Iris pigment epithelial cell (primary cell): ENCODE measurements at places on chromosomes 6 and 20.

GRCh38 chr6:132931313-132931712, 116.9 kb downstream of the RPS12 start:
- DNase-seq: no peak

- peak; percentile 60 for DNase-seq
These were observed 30.9 kb upstream of the XRN2 start for GRCh38 chr20:21272279-21272678.

DNA sequence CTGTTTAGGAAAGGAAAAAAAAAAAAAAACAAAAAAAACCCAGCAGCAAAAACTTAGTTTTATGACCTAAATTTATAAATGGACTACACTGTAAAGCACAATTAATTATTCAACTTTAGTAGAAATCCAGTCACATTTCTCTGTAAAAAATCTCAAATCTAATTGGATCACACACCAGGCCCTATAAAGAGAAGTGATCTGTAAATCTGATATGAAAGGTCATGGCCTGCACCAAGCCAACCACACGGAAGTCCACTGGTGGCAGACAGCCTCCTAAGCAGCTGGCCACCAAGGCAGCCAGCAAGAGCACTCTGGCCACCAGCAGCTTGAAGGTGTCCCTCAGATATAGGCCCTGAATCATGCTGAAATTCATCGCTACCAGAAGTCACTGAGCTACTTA, 131.6 kb downstream of the HFE start:
- no peak for DNase-seq

DNA sequence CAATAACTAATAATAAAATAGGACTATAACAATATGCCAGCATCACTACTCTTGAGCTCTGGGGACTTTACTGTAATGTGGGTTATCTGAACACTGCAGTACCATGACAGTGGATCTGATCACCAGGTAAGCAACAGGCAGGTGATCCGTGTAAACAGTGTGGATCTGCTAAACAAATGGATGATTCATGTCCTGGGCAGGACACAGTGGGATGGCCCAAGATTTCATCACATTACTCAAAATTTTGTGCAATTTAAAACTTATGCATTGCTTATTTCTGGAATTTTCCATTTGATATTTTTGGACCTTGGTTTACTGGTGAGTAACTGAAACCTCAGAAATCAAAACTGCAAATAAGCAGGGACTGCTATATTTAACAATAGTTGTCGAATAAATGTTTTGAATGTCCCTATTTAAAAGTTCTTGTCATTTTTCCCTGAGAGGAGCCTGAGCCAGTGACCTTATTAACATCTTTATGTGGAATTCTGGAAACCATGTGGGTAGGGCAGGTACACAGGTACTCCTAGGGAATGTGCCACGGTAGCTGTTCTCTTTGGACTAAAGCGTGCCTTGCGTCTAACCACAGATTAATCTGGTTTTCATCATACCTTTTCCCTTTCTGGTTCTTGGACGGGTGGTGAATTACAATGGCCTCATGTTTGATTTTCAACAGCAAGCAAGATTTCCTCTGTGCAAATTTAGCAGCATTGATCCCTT, 214.5 kb upstream of the SASH1 start:
- DNase-seq: peak; percentile 55

GRCh38 chr6:54654381-54654780, 192.2 kb upstream of the FAM83B start:
- DNase-seq: no peak

- DNase-seq: peak; percentile 4
These were observed 115.5 kb downstream of the SOD2 start for GRCh38 chr6:159577564-159577963.

DNA sequence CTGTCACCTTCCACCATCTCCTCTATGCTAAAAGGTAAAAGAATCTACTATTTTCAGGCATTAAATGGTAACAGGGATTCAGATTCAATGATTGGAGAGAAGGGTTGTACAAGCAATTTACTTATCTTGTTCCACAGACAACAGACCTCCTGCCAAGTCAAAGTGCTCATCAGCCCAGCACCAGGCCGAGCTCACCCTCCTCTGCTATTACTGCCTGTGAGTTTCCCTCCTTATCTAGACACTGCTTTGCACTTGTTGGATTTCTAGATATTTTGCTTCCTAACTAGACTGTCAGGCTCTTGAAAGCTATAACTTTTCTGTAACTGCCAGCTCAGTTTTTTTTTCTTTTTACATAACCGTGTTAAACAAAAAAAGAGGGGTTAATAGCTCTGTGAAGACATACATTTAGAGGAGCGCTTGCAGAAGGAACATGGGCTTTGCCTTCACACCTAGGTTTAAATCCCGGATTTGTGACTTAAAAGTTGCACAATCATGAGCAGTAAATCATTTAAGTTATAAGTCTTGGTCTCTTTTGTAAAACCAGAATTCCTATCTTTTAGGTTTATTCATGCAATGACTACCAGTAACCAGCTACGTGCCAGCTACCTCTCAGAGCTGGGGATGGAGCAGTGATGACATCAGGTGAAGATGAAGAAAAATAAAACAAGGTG, 1.1 kb upstream of the FAM162B start:
- DNase-seq: no peak

DNA sequence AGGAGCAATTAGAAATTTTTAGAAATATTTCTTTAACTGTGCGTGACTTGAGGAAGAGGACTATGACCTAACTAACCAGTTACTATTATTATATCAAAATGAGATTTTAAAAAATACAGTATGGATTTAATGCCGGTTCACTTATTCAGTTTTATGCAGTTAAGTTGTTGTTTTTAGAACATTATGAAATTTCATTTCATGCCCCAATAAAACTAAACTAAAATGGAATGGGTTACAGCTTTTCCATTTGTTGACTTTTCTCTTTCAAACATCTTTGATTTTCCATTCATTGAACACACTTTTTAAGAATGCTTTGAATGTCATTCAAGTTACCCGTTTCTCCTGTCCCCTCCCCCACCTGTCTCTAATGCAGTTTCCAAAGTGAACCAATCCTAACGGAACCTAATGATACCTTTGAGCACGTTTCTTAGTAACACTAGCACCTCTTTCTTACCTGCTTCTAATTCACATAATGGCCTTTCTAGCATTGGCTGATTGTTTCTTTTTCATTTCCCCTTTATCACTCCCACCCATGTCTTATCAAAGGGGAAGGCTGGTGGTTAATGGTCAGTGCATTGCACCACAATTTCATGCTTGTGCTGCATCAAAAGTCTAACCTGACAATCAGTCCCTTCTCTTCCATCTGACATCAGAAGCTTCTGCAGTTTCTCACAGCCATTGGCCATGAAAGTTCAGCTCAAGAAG, 262.2 kb upstream of the TAB2 start:
- DNase-seq: no peak

DNA sequence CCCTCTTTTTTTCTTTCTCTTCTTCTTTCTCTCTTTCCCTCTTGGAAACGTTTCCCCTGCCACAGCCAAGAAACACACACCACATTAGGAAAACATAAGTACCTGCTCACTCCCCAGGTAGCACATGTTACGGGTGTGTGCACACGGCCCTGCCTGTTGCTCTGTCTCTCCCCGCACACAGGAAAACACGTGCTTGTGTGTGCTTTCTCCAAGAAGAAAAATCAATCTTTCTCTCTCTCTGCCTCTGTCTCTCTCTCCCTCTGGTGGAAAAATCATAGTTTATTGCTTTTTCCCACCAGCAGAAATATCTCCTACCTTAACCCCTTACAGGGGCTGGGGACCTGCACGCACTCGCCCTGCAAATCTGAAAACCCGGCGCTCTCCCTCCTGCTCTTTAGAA, 102.3 kb downstream of the EDN3 start:
- DNase-seq: no peak

GRCh38 chr6:136749359-136749997, 42.8 kb downstream of the MAP3K5 start:
- DNase-seq: no peak

GRCh38 chr6:129844118-129844891, 16.8 kb downstream of the TMEM244 start:
- peak; percentile 86 for DNase-seq

- peak; percentile 97 for DNase-seq
These were observed 65.4 kb upstream of the FBXL4 start for GRCh38 chr6:99013145-99013544.

DNA sequence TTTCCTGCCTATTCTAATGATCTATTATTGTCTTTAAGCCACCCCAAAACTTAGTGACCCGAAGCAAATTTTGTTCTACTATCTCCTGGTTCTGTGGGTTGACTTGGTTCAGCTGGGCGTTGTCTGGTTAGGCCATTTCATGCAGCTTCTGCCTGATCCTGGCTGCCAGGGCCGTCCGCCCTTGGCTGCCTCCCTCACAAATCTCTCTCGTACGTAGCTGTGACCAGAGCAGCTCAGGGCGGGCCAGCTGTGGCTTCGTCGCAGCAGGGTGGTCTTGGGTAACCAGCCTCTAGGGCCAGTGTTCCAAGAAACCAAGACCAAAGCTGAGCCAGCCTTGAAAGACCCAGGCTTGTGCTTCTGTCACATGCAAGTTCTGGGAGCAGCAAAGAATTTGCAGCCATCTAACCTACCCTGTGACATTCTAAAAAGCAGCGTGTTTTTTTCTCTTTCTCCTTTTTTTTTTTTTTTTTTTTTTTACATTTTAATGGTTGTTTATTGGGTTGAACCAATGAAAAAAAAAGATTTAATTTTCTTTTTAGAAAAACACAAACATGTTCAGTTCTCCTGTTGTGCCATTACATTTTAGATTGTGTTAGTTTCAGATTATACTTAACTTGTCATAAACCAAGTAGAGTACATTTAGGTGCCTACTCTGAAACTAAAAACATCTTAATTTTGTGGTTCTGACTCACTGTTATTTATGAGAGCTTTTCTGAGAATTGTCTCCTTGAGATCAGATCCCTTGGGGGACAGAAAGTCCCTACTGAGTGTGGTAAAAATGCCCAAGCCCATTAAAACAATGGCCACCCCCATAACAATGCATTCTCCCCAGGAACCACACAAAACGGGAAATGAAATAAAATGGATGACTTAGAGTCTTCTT, 83.9 kb downstream of the ZDHHC14 start:
- no peak for DNase-seq

GRCh38 chr6:90003069-90003795, 109.0 kb downstream of the GJA10 start:
- DNase-seq: no peak

DNA sequence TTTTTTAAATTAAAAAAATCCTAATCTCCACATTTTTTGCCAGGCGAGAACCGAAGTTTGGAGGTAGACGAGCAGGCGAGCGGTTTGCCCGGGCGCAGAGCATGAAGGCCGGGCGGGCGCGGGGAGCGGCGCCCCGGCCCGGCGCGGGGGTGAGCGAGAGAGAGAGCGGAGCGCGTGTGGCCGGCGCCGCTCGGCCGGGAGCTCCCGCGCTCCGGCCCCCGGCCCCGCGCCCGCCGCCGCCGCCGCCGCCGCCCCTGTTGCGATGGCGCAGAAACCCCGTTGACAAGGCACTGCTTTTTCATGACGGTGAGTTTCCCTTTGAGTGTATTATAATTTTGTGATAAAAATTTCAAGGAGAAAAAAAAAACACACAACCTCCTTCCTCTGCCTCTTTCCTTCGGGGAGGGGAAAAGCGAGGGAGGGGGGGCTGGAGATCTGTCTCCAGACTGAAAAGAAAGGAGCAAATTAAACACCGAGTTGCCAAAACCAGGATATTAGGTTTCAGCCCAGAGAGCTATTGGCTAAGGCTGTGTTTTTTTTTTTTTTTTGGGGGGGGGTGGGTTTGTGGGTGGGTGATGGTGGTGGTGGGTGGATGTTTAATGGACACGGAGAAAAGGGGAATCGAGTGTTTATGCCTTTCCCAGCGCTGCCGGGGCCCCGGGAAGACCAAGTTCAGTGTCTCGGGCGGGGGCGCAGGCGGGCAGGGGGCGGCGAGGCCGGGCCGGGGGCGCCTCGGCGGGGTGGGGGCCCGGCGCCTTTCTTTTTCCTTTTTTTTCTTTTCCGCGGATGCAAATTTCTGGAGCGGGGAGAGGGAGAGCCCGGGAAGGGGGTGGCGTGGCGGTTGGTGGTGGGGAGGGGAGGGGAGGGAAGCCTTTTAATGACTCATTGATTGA, at the start of gene BICRAL:
Gene BICRAL (plus strand): TSS at position 257 of the 893 bp plus-strand sequence. CDS start 39,971 bp downstream, outside the sequence.
- peak; percentile 83 for DNase-seq

- DNase-seq: peak; percentile 79
These were observed 1028.3 kb upstream of the EYS start for GRCh38 chr6:66735106-66735890.

- no peak for DNase-seq
These were observed 92.1 kb downstream of the ID4 start for GRCh38 chr6:19929312-19929711.

DNA sequence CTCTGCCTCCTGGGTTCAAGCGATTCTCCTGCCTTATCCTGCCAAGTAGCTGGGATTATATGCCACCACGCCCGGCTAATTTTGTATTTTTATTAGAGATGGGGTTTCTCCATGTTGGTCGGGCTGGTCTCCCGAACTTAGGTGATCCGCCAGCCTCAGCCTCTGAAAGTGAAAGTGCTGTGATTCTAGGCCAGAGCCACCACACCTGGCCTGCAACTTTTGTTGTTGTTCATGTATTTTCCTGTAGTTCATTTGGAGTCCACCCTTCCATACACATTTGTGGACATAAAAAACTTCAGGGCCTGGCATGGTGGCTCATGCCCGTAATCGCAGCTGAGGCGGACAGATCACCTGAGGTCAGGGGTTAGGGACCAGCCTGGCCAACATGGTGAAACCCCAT, 14.5 kb downstream of the HSPA1B start:
- no peak for DNase-seq

DNA sequence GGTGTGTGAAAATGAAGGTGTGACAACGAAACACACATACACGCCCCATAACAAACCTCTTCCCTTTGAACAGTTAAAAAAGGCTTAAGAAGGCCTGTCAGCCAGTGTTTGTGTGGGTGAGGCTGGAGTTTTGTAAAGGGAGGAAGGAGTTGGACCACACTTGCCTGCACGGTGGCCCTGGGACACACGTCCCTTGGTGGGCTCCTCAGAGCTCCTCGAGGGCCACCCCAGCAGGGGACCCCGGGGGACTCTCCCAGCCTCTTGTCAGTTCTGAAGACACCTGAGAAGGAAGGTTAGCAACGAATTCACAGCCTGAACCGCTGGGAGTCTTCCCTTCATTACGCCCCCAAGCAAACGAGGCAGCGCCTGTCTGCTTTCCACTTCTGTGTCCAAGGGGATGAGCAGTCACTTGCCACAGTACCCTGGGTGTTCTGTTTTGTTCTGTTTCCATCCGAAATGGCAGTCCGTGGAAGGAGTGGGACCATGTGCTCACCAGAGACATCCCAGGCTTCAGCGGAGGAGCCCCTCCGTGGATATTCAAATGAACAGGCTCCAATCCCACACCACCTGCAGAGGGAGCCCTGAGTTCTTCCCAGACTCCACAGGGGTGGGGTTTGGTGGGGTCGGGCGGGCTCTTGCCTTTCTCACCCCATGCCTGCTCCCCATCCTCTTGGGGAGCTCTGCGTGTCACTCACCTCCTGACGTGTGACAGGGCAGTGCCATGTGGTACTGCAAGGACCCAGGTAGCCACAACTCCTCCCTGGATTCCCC, 68.6 kb downstream of the NRN1 start:
- DNase-seq: no peak

DNA sequence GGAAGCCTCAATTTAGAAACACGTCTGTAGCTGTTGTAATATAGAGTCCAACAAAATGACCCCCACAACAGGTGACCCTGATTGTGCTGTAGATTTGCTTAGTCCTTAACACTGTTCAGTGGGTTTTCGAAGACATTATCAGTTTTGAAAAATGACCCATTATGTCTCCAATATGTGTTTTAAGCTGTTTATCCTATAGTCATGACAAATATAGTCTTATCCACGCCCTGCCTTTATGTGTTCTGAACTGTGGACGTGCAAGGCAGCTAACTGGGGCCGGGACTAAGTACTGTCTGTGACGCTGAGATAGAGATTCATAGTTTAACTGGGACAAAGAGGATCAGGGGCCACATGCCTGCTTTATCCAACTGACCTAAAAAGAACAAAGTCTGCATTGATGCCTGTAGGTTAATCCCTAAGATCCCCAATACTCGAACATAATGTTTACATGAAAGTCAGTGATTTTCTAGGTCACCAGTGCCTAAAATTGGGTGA, 192.4 kb downstream of the CD83 start:
- DNase-seq: no peak
